GM19239 (cell line): ENCODE measurements at places on chromosomes 5 and 9.

DNA sequence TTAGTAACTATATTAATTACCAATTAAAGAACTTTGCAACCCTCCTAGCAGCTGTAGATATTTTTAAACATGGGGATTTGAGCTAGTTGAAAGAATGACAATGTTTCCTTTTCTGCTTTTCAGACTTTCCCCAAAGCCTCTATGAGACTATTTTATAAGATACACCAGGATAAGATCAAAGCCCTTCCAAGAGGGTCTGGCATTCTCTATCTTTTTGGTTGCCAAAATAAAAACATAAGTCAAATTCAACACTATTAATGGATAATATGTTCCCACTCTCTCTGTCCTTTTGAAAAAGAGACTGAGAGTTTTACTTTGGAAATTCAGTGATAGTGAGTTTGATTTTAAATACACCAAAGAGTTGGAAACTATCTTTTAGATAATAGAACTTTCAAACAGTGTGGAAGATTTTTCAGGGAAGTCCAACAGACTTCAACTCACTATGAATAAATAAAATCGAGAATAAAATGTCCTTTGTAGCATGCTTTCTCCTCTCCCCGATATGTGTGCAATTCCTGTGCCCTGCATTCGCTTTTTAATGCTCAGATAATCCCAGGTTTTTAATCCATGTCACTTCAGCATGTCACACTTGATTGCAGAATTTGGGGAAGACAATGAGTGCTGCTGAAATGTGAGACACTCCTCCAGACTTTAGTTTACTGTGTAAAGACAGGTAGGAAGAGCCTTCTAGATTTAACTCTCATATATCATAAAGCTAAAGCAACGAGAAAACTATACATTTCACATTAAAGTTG, 1095.7 kb upstream of the DMAC1 start:
- DNase-seq = no peak

- DNase-seq = no peak
Observed at GRCh38 chr9:18604767-18605730, 131.1 kb downstream of the ADAMTSL1 start.

GRCh38 chr5:57889558-57889957, 406.9 kb upstream of the ACTBL2 start:
- DNase-seq = no peak

DNA sequence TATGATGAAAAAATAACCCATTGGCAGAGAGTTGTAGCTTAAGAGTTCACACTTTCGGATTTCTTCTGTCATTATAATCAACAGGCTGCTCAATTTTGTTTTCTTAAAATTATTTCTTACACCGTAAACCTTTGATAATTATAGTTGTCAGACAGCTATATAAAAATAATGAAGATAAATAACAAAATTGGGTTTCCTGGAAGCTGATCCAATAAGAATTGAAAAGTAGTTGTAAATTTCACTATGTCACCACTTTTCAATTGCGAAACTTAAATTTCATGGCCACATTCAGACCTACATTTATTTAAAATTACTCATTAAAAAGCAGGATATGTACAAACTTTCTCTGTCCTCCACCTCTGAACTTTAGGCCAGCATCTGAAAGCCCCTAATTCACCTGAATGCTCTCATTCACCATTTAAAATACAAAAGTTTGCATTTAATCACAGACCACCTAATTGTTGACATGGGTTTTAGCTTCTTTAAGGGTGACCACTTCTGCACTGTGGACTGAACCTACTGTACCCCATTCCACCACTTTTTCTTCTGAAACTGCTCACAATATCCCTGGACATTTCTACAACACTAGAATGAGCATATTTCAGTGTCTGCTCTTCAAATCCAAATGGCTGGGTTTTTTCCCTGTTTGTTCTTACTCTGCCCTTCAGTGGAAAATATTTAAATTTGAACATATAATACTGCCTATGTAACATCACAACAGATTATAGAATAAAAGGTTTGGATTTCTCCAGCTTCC, 680 bp downstream of the SELENOP start:
- no peak for DNase-seq

GRCh38 chr5:59186623-59187022, 603.7 kb downstream of the RAB3C start:
- no peak for DNase-seq

DNA sequence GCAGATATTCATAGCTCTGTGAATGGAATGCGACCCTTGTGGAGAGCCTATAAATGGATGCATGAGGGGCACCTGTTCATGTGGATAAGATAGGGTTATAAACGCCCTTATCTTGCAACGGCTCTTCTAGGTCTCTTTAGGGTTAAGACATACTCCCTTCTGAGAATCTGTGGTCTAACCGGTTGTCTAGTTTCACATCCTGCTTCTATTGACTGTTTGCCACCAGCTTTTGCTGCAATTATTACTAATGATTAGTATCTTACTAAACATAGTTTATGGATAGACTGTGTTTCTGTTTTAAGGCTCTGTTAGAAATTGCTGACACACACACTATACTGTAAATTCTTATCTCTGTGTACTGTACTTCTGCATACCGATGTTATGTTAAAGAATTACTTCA, 198.9 kb upstream of the CYLC2 start:
- DNase-seq = no peak

DNA sequence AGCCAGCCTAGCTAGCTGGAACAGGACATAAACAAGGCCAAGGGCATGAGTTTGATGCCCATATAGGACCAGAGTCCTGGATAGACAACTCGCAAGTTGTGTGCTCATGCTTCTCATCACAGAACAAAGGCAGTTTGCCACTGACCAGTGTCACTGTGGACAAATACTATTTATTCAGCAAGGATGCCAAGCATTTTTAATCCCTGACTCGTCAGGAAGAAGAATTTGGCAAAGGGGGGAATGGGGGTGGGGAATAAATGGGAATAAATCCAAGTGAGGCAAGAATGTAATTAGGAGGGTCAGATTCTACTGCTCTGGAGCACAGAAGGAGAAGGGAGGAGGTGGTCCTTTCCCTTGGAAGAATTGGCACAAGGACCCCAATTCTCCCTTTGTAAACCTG, 46.8 kb upstream of the ANKRD55 start:
- DNase-seq = no peak

GRCh38 chr5:40045429-40045828, 620.6 kb upstream of the DAB2 start:
- DNase-seq = no peak

- no peak for DNase-seq
Observed at GRCh38 chr5:55535199-55535905, 588 bp upstream of the PLPP1 start.

GRCh38 chr9:117720555-117720954, 16.4 kb downstream of the TLR4 start:
- DNase-seq = no peak

DNA sequence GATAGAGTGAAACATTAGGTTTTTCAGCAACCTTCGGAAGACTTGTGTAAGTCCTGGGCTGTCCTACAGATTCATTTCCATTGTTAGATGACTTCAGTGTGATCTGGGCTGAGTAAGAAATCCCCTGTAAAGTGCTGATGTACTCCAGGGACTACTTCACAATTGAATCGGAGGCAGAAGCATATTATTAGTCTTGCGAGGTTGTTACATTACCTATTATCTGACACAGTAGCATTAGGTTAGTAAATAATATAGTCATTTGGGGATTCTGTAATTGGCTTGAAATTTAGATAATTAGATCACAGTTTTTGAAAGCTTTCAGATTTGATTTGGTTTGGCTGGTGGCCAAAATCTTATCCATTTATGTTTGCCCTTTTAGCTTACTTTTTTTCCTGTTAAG, 62.4 kb downstream of the DMRT1 start:
- DNase-seq = no peak

- no peak for DNase-seq
Observed at GRCh38 chr9:103942651-103943050, 151.5 kb upstream of the SMC2 start.

GRCh38 chr9:136047076-136047774, 47.9 kb downstream of the NACC2 start:
- DNase-seq = no peak

DNA sequence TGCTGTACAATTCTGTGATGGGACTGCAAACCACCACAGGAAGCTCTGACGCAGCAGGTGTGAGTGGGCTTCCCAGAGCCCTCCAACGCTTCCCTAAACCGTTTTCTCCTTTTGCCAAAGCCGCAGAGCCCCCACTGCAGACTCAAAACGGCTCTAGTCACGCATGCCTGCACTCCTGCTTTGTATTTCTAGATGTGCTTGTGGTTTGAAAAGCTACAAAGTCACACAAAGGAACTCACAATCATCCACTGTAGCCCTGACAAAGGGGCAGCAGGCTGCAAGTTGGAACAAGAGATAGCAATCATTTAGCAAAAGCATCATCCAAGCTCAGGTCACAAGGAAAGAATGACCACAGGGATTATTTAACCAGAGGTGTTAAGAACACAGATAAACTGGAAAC, 79.3 kb downstream of the PTPN3 start:
- no peak for DNase-seq

- no peak for DNase-seq
Observed at GRCh38 chr5:39482098-39482497, 57.3 kb upstream of the DAB2 start.

- no peak for DNase-seq
Observed at GRCh38 chr5:165015547-165015946, 1510.1 kb downstream of the MAT2B start.

GRCh38 chr9:115794921-115795475, 358.6 kb upstream of the PAPPA start:
- no peak for DNase-seq

GRCh38 chr5:143119881-143120341, 283.6 kb downstream of the NR3C1 start:
- DNase-seq = no peak

DNA sequence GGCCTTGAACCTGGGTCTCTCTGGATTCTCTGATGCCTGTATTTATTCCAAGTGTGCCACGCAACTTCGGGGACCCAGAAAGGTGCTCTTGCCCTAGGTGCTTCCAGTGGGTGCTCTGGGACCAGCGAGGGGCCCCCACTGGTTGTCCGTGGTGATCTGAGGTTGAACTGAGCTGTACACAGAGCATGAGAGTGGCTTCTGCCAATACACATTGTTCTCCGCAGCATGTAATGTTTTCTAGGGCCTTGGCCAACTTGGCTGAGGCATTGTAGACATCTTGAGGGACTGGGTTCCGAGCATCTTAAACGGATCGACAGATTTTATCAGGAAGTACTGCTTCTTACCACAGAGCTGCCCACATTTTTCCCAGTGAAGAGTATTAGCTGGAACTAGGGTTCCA, 117.9 kb downstream of the MTX3 start:
- DNase-seq = no peak

GRCh38 chr9:23938908-23939307, 112.9 kb upstream of the ELAVL2 start:
- no peak for DNase-seq

- no peak for DNase-seq
Observed at GRCh38 chr9:79477955-79478771, 93.6 kb upstream of the TLE4 start.

DNA sequence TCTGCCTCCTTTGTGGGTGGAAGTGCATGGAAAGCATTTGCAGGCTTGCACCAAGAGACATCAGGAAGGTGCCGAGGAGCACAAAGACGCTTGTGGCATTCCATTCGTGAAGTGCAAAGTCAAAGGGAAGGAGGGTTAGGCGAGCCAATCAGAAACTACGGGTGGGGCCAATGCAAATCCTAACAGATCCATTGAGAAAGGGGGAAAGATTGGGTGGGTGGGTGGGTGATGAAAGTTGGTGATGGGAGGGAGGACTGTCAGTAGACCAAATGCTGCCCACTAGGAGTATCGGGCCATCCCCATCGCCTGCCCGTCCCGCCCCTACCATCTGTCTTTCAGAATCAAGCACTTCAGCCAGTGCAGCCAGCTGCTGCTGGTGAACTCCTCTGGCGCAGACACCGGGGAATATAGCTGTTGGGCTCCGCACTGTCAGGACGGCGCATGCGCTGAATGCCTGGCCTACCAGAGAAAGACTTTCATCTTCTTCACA, 17.1 kb upstream of the ANXA6 start:
- DNase-seq = no peak

- DNase-seq = no peak
Observed at GRCh38 chr9:137181680-137182079, 6.7 kb downstream of the ANAPC2 start.

- no peak for DNase-seq
Observed at GRCh38 chr5:17379100-17379951, 118.7 kb upstream of the TAF11L2 start.

DNA sequence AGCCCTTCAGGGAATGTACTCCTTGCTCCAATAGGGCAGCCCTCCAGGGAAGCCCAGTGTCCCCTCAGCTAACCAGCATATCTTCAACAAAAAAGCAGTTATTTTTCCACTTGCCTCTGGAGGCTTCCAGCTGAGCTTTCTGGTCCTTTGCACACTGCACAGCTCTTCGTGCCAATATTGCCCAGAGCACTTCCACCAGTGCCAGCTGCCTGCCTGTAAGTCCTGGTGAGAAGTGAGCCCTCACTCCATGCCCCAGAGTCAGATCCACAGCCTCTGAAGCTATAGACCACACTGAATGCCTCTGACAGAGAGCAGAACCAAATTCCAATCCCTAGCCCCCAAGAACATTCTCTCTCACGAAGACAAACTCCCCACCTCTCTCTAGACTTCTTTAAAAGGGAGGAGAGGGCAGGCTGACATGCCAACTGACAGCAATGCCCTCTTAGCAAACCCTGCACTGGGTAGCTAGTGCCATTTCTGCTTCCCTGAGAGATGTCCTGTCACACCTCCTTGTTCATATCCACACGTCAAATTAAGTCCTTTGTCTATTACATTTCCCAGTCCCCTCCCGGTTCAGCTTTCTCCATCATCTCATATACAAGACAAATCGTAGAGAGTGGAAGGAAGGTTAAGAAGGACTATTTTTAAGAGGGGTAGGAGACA, 12.7 kb upstream of the HEXB start:
- no peak for DNase-seq

GRCh38 chr5:141978389-141978788, 9.5 kb downstream of the RNF14 start:
- no peak for DNase-seq

GRCh38 chr9:111287127-111287526, 42.9 kb downstream of the OR2K2 start:
- DNase-seq = no peak

DNA sequence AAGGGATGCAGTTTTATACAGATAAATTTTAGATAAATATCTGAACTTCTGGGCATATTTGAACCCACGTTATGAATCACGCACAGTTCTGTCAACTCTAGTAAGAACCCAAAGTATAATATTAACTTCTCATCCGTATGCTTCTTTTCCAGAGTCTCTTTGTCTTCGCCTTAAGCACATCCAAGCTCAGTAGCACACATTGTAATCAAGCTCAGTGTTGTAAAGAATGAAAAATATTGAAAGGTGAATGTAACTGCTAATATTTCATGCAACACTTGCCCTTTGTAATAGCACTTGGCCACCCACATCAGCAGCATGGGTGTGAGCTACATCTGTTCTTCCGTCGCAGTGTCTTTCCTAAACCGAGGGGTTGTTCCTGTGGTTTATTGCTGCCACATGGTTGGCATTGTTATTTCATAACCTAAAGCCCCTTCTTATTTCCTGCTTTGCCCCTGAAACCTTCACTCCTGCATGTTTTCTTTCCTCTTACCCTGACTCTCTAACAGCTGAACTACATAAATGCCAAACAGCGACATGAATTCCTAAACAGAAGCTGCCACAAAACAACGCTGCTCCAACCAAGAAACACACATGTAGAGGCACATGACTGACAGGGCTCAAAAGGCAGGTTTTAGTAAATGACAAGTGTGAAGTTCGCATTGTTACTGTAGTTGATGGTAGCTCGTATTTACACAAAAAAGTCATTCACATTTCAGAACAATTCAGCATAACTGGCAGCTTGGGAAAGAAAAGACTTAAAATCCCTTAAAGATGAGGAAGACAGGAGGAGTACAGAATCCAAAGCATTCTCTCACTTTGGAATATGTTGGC, 190.1 kb upstream of the MEF2C start:
- DNase-seq = no peak

GRCh38 chr9:9718691-9719090, 894.1 kb downstream of the PTPRD start:
- no peak for DNase-seq
